ENCODE measurements at places on chromosomes 12 and 14.
A peak's percentile ranks its signal among the peaks of the same experiment; 100 is the strongest.

- DNase-seq = peak; percentile 84
Observed at GRCh38 chr14:72906316-72906715, 12.4 kb upstream of the DPF3 start.

GRCh38 chr12:121801595-121802484 lies 2.0 kb upstream of the SETD1B start:
- no peak for DNase-seq

DNA sequence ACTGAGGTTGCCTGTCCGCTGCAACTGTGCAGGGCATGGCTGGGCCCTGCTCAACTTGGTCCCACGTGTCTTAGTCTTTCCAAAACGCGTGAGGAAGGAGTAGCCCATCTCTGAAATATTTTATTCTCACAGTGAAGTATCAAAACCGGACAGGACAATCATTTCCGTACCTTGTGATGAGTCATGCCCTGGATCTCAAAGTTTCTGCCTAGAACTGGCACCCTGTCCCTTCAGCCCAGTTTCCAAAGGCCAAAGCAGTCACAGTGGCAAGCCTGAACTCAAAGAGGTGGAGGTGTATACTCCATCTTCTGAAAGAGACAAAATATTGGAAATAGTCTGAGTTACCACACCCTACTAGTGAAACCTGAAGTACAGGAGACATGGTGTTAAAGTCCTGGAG lies 28.5 kb upstream of the SRGAP1 start:
- no peak for DNase-seq

DNA sequence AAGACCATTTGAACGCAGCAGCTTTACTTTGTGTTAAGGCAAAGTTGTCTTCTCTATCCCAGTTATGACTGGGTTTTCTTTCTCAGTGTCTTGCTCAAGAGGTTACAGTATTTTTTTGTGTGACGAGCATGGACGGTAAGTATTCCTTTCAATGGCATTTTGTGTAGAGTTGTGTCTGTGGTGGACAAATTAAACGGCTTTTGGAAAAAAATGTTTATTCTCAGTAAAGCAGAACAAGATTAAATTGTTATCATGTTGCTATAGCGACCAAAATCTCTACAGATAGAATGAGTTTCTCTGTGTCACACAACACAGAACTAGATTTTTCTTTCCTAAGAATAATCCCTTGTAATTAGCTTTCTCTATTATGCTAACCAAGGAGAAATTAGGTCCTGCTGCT lies 417.1 kb downstream of the AEBP2 start:
- DNase-seq = no peak

DNA sequence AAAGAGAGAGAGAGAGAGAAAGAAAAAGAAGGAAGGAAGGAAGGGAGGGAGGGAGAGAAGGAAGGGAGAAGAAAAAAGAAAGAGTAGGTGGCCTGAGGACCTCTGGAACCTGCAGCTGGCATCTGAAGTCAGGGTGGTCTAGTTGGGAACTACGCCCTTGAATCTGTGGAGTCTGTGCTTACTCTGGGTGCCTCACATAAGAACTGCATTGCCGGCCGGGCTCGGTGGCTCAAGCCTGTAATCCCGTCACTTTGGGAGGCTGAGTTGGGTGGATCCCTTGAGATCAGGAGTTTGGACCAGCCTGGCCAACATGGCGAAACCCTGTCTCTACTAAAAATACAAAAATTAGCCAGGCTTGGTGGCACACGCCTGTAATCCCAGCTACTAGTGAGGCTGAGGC lies 10.0 kb upstream of the NRDE2 start:
- DNase-seq = no peak

GRCh38 chr14:24441485-24441884 lies 1.1 kb downstream of the SDR39U1 start:
- no peak for DNase-seq

DNA sequence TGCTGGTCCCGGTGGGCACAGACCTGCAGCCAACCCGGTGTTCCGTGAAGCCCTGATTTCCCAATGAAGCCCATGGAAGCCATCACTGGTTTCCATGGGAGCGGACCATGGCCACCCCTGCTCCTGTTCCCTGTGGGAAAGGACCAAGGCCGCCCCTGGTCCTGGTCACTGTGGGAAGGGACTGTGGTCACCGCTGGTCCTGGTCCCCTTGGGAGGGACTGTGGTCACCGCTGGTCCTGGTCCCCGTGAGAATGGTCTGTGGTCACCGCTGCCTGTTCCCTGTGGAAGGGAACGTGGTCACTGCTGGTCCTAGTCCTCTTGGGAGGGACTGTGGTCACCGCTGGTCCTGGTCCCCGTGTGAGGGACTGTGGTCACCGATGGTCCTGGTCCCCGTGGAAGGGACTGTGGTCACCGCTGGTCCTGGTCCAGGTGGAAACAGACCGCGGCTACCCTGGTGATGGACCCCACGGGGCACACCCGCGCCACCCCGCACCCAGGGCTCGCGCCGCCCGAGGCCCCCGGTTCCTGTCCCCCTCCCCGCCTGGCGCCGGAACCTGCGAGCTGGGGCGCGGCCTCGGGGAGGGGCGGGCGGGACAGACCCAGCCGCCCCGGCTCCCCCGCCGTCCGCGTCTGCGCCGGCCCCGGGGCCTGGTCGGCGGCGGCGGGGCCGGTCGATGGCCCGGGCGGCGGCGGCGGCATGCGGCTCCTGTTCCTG lies at the start of gene GLT1D1:
Gene GLT1D1, plus strand, starts transcription at position 594 of the 715 bp plus-strand sequence. Its CDS starts 104 bp downstream, at position 698.
- DNase-seq = no peak

DNA sequence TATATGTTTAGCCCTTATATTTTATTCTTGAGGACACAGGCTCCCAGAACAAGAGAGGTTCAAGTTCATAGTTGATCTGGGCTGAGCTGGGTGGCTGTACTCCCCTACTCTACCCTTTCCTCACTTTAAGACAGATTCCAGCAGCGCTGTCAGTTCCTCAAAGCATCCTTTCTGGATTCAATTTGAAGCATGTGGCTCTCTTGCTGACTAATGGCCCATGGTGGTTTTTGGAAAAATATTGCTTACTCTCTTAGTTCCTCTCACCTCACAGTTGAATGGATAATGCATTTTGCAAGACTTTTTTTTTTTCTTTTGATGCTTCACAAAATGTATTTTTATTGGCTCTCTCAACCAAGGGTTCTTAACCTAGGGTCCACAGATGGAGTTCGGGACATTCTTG lies 4.1 kb downstream of the PELI2 start:
- no peak for DNase-seq

DNA sequence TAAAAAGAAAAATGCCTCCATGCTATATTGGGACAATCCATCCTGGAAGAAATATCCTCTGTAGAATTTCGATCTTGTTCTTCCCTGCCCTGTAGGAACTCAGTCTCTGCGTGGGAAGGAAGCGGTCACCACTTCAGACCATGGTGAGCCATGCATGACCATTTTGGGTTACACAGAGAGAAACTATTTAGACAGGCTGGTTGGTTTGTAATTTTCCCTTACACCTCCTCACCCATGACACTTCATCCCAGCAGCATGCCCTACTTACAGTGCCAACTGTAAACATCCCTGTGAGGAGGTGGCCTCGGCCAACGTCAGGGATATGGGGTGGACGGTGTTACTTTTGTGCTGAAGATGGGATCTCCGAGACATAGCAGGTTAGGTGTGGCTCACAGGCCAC lies 121.4 kb downstream of the SMOC1 start:
- DNase-seq = no peak

- DNase-seq = no peak
Observed at GRCh38 chr12:39401459-39401858, 41.5 kb downstream of the KIF21A start.

GRCh38 chr12:117097159-117097558 lies 2.1 kb downstream of the TESC start:
- no peak for DNase-seq

GRCh38 chr12:26058818-26059217 lies 66.0 kb downstream of the BHLHE41 start:
- no peak for DNase-seq

- no peak for DNase-seq
Observed at GRCh38 chr12:113794774-113795173, 171.4 kb downstream of the RBM19 start.
